Stimulated activated CD4-positive, alpha-beta T cell treated with anti-CD3 and anti-CD28 coated beads, Interleukin-1b, Interleukin-23, amount 100 ng/mL, for 48 hours (primary cell): ENCODE measurements at places on chromosomes 5 and 9.
A peak's percentile ranks its signal among the peaks of the same experiment; 100 is the strongest.

GRCh38 chr9:110605565-110605964 lies 26.0 kb upstream of the SVEP1 start:
- DNase-seq: no peak

- no peak for DNase-seq
Observed at GRCh38 chr5:40687321-40687720, 7.6 kb downstream of the PTGER4 start.

DNA sequence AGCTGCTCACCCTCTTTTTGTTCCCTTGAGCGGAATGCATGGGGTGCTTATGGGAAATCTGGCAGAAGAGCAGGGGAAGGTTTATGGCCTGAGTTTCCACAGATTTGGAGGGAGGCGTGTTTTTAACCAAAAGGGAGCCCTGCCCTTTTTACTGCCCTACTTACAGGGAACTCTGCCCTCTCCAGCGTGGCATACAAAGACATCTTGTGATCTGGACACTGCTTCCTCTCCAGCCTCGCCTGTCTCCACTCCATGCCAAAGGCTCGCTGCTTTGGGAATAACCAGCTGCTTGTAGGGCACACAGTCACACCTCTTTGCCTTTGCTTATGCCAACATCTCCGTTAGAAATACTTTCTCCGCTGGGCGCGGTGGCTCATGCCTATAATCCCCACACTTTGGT lies 314.2 kb downstream of the ARHGAP26 start:
- DNase-seq: no peak

- DNase-seq: no peak
Observed at GRCh38 chr5:102921341-102922044, 166.4 kb downstream of the PAM start.

DNA sequence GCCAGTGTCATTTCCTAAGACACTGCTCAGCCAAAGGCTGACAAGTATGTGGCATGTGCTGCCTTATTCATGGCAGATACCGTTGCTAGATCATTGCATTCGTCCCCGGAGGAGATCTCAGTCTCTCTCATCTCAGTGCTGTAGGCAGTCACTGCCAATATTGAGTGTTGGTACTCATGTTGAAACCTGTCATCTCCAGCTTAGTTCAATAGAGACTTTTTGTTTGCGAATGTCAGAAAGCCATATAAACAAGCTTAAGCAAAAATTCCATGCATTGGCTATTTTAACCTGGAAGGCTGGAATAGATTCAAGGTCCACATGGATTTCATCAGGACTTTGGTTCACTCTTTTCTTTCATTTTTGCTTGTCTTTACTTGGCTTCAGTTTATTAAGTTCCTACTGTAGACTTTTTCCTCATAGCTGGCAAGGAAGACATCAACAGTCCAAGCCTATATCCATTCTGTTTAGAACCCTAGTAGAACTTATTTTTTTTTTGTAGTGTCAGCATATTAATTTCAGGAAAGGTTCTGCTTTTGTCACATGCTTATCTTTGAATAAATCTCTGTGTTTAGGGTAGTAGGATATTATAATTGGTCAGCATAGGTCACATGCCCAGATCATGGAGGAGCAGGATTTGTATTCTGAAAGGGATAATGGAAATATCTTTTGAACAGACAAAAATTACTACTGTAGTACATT lies 66.8 kb downstream of the FCHO2 start:
- DNase-seq: no peak

DNA sequence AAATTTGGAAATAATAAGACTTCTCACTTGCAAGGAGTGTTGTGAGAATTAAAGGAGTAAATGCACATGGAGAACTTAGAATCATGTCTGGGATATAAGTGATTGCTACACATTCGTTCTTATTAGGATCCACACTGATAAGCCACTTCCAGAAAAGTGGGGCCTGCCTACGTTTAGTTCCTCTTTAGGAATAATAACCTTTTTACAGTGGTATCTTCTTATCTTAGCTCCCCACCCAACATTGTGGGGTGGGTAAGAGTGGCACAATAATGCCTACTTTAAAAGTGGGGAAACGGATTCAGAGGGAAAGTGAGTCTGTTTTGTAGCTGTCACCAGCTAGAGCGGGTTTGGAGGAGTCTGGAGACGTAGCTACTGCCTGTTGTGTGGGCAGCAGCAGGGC lies 16.0 kb downstream of the DOCK2 start:
- no peak for DNase-seq

DNA sequence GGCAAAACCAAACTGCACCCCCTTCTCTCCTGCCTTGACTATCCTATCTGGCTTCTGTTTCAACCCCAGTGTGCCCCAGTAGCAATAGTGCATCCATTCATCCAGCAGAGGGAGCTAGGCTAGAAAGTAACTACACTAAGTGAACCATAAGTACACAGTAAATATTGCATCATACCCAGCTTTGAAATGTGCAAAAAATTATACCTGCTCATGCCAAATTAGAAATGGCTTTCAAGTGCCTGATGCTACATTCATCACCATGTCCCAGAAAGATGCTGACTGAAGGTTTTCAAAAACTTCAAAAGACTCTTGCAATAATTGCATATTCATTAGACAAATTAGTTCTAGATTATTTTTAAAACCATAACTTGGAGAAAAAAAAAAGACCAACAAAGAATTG lies 153.5 kb downstream of the PRELID2 start:
- peak; percentile 30 for DNase-seq

DNA sequence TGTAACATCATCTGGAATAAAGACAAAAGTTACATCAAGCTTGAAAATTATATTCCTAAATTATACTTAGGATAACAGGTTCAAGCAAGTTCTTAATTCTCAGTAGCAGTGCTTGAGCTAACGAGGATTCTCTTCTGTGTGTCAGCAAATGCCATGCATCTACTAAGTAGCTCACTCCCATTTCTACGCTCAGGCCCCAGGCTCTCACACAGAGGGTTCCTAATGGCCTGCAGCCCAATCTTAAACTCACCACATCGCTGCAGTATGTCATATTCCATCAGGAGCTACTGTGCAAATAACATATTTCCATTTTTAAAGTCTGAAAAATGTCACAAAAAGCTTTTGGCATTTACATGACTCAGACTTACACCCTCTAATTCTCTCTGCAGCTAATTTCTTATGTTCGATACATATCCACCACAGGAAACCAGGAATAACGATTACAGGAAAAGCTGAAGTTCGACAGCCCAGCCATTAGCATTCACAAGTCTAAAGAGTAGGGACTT lies 474.8 kb downstream of the EFNA5 start:
- no peak for DNase-seq

- DNase-seq: no peak
Observed at GRCh38 chr9:131835151-131835910, 95.5 kb upstream of the RAPGEF1 start.
